Kidney epithelial cell (primary cell): ENCODE measurements at places on chromosomes 7 and 10. TPM values are rescaled to one million over a fixed set of nuclear protein-coding genes. Genes with fewer than 3 reads are reported as not detected.

The SLC16A12 gene
- 0.75 and 0.96 TPM in 2 replicates for total RNA-seq

The ITIH5 gene
- 0.82 and 1.5 TPM in 2 replicates for total RNA-seq

The NEBL gene
- total RNA-seq: 6.9 and 8.9 TPM in 2 replicates

The OR6B1 gene
- not detected in 2 replicates for total RNA-seq

The TMEM273 gene
- total RNA-seq: 0.42 and 6.3 TPM in 2 replicates

The TRIM50 gene
- total RNA-seq: not detected in 2 replicates

The ZNF32 gene
- 40.3 and 52.1 TPM in 2 replicates for total RNA-seq

The BMS1 gene
- 21.9 and 23.2 TPM in 2 replicates for total RNA-seq

The ARHGAP22 gene
- total RNA-seq: 3.4 and 7.0 TPM in 2 replicates

The KLLN gene
- 1.0 TPM in 2 replicates for total RNA-seq

The TEX47 gene
- total RNA-seq: not detected in 2 replicates

The WNT2 gene
- 0.07 and 0.29 TPM in 2 replicates for total RNA-seq

The DGKB gene
- total RNA-seq: 0.41 TPM in 1 of 2 replicates, not detected in the other

The FAM24B gene
- 14.6 and 18.2 TPM in 2 replicates for total RNA-seq

The C7orf33 gene
- not detected in 2 replicates for total RNA-seq

The LDB1 gene
- 46.8 and 56.0 TPM in 2 replicates for total RNA-seq

The SPDYE2B gene
- not detected in 2 replicates for total RNA-seq

The PRKAR2B gene
- total RNA-seq: 3.7 and 4.1 TPM in 2 replicates

The CDK14 gene
- 14.4 and 18.2 TPM in 2 replicates for total RNA-seq

The RBP3 gene
- total RNA-seq: not detected in 2 replicates

The C10orf62 gene
- total RNA-seq: not detected in 2 replicates

The HOXA3 gene
- total RNA-seq: 17.3 and 26.4 TPM in 2 replicates

The SEPTIN7 gene
- total RNA-seq: 147 and 175 TPM in 2 replicates

The IFIT1B gene
- not detected in 2 replicates for total RNA-seq
